ENCODE measurements at places on chromosomes 3 and 15. TPM values are rescaled to one million over a fixed set of nuclear protein-coding genes. Genes with fewer than 3 reads are reported as not detected.

- DNase-seq: no peak
These were observed 11.8 kb downstream of the MYO1E start for GRCh38 chr15:59360896-59361295.

Gene ZNF660
- 2.0 TPM for total RNA-seq

DNA sequence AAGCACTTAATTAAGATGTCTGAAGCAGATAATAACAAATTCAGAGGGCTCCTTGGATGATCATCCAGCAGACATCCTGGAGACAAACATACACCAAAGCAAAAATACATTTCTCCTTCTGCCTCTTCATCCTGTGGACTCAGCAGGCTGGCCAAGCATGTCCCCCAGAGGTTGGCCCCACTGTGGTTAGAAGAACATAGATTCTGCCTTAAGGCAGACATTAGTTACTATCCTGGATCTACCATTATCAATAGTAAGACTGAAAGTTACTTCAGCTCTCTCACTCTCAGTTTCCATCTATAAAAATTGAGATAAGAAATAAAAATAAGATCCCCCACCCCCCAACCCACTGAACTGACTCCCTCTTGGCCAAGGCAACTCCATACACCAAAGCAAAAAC, 28.6 kb upstream of the TGFBR2 start:
- DNase-seq: no peak

Gene ARRDC4
- total RNA-seq: 0.94 TPM

Gene ZNF80
- total RNA-seq: 5.1 TPM

GRCh38 chr3:105688821-105689220, 180.0 kb downstream of the CBLB start:
- no peak for DNase-seq

DNA sequence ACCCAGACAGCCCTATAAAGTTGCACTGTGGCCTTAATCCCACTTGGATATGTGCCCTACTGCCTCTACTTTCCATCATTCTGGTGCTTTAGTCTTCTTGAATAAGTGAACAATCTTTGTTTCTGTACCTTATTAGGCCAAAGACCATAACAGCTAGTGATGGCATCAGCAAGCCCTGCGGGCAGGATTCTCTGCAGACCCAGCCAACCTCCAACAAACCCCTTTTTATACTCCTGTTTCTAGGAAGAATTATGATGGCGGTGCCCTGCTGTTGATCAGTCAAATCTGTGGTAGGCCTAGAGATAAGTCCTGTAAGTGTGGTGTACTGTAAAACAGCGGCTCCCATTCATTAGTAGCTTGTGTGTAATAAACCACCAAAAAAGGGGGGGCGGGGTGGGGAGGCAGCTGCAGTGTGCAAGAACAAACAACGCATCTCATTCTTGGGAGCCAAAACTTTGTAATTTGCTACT, 40.5 kb downstream of the SOX2 start:
- DNase-seq: no peak

DNA sequence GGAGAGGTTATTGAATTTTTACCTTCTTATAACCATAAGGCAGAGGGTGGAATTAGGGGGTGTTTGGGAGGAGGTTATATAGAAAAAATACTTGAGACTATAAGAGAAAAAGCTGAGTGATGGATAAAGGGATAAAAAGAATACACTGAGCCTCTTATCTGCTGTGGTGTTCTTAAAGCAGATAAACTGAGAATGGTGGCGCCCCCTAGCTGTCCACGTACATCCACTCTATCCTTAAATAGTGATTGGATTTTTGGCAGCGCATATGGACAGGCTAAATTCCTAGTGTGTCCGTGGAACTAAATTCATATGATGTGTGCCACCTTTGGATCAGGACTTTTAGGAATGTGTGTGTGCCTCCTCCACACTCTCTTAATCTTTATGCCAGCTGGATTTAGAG, 121.1 kb downstream of the OXSM start:
- peak; percentile 41 for DNase-seq

DNA sequence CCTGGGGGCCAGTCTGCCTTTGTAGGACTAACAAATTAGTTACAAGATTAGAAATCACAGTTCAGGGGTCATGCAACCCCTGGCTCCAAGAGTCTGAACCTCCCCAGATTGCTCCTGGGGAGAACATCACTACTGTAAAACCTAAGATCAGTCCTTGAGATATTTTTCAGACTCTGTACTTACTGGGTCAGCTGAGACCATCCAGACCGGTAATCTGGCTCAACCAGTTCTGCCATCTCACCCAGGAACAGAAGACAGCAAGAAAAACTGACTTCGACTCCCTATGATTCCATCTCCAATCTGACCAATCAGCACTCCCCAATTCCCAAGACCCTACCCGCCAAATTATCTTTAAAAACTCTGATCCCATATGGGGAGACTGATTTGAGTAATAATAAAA, 47.5 kb downstream of the NMD3 start:
- no peak for DNase-seq

Gene TRIM42
- not detected for total RNA-seq

DNA sequence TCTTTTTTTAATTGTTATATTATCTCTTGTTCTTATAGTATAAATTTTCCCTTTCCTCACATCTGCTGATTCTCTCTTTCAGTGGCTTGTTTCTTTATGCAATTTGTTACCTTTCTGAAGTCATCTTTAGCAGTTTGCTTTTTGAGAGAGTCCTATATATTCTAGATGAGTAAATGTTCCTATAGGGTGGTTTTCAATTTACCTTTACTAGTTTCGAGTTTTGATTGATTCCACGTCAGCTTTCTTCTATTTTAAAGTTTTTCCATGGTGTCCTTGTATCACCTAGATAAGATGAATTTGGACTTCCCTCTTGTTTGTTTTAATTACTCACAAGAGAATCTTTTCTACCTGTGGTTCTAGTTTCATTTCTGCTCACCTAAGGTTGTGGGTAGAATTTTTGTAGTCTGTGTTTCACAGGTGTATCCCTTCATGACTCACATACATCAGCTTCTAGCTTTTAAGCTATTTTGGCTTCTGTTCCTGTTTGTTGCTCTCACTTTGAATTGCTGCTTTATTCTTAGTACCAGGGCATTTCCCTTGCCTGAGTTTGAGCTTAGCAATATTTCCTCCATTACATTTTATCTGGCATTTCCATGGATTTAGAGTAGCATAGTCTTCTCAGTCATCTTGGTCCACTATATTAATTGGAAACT, 6.4 kb downstream of the TEX9 start:
- DNase-seq: no peak

GRCh38 chr3:105013657-105014056, 353.1 kb upstream of the ALCAM start:
- no peak for DNase-seq

- no peak for DNase-seq
These were observed 13.9 kb upstream of the VGLL3 start for GRCh38 chr3:87004883-87005282.

DNA sequence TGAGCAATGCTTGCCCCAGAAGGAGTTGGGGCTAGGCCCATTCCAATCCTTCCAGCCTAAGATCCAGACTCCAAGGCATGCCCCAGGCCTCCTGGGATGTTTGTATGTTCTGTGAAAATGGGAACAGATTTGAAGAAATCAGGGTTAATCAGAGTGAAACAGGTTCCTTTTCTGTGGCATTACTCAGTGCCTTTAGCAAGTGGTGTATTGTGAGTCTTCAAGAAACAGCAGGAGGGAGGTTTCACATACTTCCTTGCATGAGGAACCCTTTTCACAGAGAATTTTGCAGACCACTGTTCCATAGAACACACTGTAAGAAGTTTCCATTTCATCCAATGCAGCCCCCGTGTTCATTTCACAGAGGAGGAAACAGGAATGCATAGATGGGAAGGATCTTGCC, 8.4 kb upstream of the CDC25A start:
- no peak for DNase-seq

GRCh38 chr3:140829796-140830195, 111.8 kb upstream of the SLC25A36 start:
- DNase-seq: no peak

DNA sequence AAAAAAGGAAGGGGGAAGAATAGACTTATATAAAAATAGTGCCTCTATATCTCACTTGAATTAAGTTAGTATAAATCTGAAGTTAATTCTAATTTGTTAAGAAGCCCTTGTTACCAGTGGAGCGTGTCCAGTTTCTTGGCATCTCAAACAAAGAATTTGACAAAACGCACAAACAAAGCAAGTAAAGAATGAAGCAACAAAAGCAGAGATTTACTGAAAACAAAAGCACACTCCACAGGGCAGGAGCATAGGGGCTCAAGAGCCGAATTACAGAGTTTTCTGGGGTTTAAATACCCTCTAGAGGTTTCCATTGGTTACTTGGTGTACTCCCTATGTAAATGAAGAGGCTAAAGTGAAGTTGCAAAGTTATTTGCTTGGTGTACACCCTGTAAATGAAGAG, 34.0 kb upstream of the GK5 start:
- no peak for DNase-seq

DNA sequence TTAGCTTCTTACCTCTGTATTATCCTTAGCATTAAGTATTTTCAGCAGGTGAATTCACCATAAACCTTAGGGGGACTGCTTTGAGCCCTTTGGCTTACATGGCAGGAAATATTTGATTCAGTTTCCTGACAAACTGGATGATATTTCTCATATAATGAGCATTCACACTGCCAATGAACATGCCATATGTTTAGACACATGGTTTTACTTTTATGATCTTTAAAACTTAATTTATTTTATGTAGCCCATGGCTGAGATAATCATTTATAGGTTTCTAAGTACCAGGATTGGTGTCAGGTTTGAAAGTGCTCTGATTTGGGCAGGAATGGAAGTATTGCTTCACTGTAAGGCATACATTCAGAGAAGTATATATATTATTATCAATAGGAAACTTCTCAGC, 319.1 kb downstream of the ZPLD1 start:
- no peak for DNase-seq

GRCh38 chr3:10352146-10352911, 31.4 kb upstream of the SEC13 start:
- no peak for DNase-seq

DNA sequence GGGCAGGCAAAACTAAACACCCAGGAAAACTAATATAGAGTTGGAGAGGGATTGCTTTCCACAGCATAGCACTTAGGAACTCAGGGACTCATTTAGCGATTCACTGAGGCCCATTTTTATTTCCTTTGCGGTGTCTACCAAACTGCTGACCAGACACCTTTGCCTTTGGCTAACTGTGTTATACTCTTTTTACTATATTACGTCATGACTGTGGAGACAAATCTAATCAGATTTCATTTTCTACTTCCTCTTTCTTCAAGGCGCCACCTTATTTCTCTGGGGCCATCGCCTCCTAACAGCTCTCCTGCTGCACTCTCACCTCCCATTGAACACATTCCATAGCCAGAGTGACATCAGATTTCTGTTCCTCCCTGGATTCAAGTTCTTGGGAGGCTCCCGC, 215.7 kb upstream of the WNT5A start:
- DNase-seq: no peak

Gene CHRD
- total RNA-seq: not detected

Gene SAXO2
- total RNA-seq: 1.3 TPM

Gene IL20RB
- 1.3 TPM for total RNA-seq

GRCh38 chr3:9100513-9100894, 137.2 kb upstream of the RAD18 start:
- DNase-seq: no peak

DNA sequence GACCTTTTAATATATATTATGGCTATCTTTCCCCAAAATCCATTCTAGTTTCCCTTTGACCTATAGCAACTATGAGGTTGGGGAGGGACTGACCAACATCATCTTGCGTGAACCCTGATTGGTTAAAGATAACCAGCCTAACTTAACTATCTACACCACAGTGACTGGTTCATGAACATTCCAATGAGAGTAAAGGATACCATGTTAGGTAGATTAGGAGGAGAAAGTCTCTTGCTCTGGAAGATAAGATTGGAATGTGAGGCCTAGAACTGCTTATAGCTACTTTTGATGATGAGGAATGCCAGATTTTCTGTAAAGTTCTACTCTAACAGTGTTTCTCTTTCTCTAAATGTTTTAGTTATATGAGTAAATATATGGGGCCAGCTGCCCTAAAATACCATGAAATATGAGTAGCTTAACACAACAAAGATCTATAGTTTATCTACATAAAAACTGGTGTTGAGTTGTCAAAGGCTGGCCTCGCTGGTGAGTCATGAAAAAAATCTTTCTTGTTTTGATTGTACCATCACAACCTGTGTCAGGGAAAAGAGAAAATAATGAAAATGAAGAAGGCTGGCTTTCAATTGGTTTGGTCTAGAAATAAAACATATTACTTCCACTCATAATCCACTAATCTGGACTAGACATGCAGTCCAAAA, 481.4 kb downstream of the NSUN3 start:
- DNase-seq: no peak

Gene ADAMTSL3
- total RNA-seq: not detected

GRCh38 chr15:28113394-28114113, 14.4 kb upstream of the OCA2 start:
- DNase-seq: no peak

DNA sequence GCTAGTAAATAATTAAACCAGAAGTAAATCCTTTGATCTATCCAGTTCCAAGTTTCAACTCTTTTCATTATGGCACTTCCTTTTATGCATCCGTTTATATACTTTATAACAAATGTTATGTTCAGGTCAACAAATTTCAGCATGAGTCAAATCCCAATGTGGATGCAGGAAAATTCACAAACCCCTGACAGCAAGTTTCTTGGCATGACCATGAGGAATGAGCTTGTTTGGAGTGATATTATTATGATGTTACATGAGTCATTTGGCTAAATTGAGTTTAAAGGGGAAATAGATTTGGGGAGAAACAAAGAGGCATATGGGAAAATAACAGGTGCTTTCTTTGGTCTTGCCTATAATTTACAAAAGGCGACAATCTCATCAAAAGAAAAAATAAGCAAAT, 32.1 kb upstream of the KCNMB2 start:
- DNase-seq: no peak

Gene CIB2
- total RNA-seq: 0.88 TPM

DNA sequence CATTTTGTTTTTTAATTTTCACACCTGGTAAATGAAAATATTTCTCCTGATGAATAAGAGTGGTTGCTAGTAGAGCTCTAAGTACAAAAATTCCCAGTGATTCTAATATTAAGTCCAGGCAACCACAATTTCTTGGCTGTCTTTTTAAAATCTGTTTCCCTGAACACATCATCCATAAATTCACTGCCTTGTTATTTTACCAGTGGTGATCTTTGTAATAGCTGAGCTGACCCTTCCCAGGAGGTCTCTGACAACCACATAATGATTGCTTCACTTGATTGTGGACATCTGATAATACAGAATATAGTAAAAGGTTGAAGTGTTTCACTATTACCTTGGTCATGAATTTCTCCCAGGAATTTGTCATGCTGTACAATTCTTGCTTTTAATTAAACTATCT, 13.9 kb upstream of the TOP2B start:
- no peak for DNase-seq

Gene MEX3B
- total RNA-seq: 0.51 TPM

- DNase-seq: no peak
These were observed 72.7 kb upstream of the ABI3BP start for GRCh38 chr3:101065962-101066361.
